ENCODE measurements at places on chromosomes 3 and 15. TPM values are rescaled to one million over a fixed set of nuclear protein-coding genes. Genes with fewer than 3 reads are reported as not detected.

The CCDC39 gene
- total RNA-seq: not detected

DNA sequence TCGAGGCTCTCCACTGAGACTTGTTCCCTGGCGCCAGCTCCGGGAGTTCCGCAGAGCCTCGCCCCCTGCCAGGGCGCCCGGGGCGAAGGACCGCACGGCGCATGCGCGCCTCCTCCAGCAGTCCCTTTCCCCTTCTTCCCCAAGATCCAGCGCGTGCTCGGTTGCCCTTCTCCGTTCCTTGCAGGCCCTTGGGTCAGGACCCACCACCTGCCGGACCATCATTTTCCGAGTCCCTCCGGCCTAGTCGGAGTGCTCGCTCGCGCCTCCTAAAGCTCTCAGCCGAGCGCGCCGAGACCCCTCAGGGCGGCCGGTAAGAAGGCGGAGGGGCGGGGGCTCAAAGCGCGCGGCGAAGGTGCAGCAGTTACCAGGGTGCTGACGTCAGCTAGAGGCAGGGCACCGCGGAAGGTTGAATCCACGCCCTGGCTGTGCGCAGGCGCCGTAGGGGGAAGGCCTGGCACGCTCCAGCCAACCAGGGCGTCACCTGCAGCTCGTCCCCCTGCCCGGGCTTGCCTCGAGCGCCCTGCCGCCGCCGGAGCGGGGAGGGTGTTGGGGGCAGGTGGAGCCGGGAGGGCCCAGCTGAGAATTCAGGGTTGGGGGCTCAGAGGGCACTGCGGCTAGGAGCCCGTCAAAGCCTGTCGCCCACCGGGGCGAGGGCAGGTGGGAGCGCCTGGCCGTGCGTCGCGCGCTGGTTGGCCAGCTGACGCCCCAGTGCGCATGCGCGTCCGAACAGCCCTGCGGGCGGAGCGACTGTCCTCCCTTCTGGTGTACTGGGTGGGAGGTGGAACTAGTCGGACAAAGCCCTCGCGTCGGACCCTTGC lies at the start of gene TCAIM:
Gene TCAIM (plus strand): TSS at position 757 of the 818 bp plus-strand sequence. CDS start 16,017 bp downstream, outside the sequence.
- H3K27ac ChIP-seq: peak within 1 kb of the TSS; percentile 97
- H3K4me1 ChIP-seq: no peaks in the 10 kb centered on the region
- DNase-seq: peak; percentile 97
- peak within 1 kb of the TSS; percentile 76 for H3K4me3 ChIP-seq
- no peaks in the 10 kb centered on the region for H3K36me3 ChIP-seq

DNA sequence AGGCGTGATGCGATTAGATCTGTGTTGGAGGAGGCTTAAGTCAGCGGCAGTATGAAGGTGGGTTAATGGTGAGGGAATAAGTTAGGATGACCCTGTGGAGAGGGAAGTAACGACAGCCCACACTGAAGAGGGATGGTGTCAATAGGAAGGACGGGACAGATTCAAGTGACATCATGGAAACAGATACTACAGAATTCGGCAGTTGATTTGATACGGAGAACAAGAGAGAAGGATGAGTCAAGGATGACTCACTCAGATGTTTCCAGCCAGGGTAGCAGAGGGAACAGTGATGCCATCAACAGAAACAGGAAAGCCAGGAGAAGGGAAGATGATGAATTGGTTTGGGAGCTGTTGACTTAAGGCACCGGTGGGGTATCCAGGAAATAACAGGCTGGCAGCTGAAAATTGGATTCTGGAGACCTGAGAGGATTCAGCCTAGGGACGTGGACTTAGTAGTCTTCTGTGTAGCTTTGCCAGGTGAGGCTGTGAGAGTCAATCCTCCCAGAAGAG lies 38.0 kb downstream of the SHC4 start:
- H3K27me3 ChIP-seq: no peaks in the 10 kb centered on the region
- DNase-seq: no peak
- H3K4me3 ChIP-seq: no peak overlapping the region
- H3K27ac ChIP-seq: no peak overlapping the region
- H3K36me3 ChIP-seq: no peaks in the 10 kb centered on the region
- no peaks in the 10 kb centered on the region for H3K4me1 ChIP-seq

The CEMIP gene
- 2.9 TPM for total RNA-seq

- no peaks in the 10 kb centered on the region for H3K36me3 ChIP-seq
- H3K4me1 ChIP-seq: no peaks in the 10 kb centered on the region
- DNase-seq: no peak
- H3K4me3 ChIP-seq: no peak overlapping the region
- no peaks in the 10 kb centered on the region for H3K27me3 ChIP-seq
These were observed 755.1 kb downstream of the ROBO2 start for GRCh38 chr3:77795013-77795412.

All from right atrium auricular region (tissue), 2 donors.